ENCODE measurements at places on chromosomes 7 and 10.

- no peak for DNase-seq
Measured at GRCh38 chr10:71015674-71016073, 127.3 kb upstream of the PCBD1 start.

DNA sequence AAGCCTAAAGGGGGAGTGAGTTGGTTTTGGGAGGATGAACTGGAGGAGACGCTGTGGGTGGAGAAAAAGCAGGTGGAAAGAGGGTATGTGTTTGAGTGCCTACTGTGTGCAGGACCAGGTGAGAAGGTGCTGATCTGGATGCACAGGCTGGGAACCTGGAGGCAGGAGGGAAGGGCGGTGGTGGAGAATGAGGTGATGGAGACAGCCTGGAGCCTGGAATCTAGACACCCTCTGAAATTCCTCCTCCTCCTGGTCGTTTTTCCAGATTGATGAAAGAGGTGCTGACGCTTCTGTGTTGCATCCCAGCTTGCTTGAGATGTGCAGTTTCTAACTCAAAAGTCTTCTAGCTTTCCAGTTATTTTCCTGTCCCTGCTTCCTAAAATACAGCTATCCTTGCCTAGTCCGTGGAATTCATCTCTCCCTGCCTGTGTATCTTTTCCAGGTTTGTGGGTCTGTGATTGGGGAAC is 67.5 kb downstream of the LRMDA start:
- no peak for DNase-seq

GRCh38 chr7:30479202-30480120 is 877 bp upstream of the NOD1 start:
- no peak for DNase-seq

- peak; percentile 97 for DNase-seq
Measured at GRCh38 chr10:5945561-5946418, 31.6 kb downstream of the IL15RA start.

- DNase-seq: peak; percentile 6
Measured at GRCh38 chr7:129401228-129401966, 32.8 kb upstream of the STRIP2 start.

- no peak for DNase-seq
Measured at GRCh38 chr10:85649461-85649860, 717.1 kb downstream of the GRID1 start.

Data from BJ (cell line).